ENCODE measurements at places on chromosomes 4 and X.

DNA sequence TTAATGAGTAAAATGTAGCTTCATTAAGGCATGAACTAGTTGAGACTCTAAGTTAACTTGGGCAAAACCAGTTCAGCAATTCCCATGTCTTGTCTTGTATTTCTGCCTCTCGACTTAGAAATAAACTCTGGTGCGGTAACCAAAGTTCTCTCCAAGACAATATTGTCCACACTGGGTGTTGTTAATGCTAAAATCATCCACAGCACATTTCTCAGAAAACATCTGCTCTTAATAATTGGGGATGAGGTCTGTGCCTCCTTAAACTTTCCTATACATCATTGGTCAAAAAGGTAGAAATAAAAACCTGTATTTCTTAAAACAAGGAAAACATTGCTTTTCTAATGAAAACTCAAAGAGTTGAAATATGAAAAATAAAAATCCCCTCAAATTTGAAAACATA, 32.9 kb upstream of the MID1 start:
- no peak for DNase-seq

DNA sequence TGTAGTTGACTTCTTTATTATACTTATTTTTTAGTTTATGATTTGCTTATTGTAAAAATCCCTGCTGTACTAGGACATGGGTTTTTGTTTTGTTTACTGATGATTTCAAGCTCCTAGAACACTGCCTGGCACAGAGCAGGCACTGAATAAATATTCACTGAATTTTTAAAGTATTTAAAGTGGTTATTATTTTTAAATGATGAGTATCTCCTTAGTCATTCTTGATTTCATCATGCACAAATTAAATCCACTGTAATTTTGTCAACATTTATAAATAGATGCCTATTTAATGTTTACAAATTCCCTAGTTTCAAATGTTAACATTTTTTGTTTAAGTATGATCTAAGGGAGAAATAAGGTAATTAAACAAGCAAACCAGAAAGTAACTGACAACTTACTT, 367.9 kb upstream of the SLIT2 start:
- no peak for DNase-seq

DNA sequence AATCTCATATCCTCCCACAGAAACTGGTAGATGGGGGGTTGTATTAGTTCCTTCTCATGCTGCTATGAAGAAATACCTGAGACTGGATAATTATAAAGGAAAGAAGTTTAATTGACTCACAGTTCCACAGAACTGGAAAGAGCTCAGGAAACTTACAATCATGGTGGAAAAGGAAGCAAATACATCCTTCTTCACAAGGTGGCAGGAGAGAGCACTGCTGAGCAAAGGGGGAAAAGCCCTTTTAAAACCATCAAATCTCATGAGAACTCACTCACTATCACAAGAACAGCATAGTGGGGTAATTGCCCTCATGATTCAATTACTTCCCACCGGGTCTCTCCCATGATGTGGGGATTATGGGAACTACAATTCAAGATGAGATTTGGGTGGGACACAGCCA, 250.5 kb upstream of the GPRIN3 start:
- DNase-seq: no peak

- DNase-seq: no peak
Observed at GRCh38 chrX:47321823-47322371, 48.5 kb upstream of the ZNF157 start.

DNA sequence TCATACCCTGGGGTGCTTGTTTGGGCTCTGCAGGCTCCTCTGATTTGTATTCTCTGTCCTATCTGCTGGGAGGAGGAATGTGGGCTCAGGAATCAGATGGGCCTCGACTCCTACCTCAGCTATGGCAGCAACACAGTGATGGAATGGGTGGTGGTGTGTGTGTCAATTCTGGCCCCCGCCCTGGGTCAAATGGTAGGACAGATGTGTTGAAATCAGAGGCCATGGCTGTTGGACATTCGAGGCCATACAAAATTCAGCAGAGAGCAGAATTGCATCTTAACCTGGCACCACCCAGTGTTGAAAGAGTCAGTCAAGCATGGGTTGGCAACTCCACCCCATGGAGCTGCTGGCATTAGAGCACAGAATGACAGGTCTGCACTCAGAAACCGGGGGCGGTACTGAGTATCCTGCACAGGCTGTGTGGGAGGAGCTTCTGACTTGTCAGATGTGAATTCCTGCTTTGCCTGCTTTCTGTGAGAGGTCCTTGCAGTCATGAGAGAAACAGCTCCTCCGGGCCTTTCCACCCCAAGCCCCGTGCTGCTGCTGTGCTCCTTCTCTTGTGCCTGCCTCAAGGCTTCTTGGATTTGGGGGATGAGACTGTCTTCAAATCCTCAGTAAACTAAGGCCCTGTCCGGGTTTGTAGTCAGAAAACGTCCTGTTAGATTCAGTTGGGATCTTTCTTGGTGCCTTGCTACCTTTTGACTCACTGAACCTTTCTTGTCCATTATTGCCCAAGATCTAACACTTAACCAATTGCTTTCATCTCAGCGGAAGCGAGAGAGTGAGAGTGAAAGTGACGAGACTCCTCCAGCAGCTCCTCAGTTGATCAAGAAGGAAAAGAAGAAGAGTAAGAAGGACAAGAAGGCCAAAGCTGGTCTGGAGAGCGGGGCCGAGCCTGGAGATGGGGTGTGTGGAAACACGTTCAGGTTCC, 13.0 kb downstream of the DKC1 start:
- no peak for DNase-seq

- no peak for DNase-seq
Observed at GRCh38 chr4:98623126-98623802, 35.1 kb downstream of the TSPAN5 start.

DNA sequence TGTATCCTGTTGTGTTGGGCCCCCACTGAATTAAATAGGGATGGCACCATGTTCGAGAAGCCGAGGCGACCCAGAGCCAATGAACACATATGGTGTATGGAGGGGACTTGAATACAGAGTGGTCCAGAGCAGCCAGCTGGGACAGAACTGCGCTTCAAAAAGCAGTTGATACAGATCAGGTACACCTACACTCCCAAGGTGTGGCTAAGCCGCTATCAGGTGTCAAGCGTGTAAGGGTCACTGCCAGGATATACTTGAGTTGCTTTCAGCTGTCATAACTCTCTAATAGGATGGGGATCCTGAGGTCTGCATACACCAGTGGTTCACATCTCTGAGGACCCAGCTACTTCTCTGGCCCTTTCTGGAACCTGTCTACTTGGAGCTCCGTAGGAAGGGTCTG, 3.2 kb upstream of the WDR1 start:
- DNase-seq: no peak

- DNase-seq: no peak
Observed at GRCh38 chr4:124804041-124804440, 91.5 kb upstream of the ANKRD50 start.

- no peak for DNase-seq
Observed at GRCh38 chrX:135931644-135932487, 38.4 kb downstream of the SAGE1 start.

DNA sequence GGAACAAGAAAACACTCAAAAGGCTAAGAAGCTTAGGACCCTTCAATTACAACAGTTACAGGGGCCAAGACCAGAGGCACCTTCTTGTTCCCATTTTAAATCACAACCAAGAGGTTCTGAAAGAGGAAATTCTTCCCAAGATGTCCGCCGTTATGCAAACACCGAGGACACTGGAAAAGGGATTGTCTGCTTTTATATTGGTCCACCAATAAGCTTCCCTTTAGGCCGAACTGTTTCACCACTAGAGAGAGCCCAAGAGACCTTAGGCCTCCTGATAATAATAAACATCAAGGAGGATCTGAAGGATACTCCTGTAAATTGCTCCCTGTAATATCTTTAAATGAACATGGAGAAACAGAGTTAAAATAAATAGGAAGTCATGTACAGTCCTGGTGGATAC, 92.6 kb upstream of the NLRP2B start:
- DNase-seq: no peak

DNA sequence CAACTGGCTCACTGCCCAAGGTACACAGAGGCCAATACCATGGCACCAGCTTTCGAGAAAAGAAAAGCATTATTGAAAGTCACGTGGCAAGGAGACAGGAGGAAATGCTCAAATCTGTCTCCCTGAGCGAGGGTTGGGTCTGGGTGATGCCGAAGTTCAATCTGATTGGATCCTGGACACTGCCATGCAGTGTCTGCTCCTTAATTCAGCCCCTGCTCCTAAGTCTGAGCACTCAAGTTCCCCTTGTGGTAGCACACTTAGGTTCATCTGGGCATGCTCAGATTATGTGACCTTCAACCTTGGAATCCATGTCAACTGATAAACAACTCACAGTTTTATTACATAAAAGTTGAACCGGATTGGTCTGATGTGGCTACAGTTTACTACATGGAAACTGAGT, 512.6 kb upstream of the GALNT7 start:
- no peak for DNase-seq
